Activated naive CD8-positive, alpha-beta T cell treated with anti-CD3 and anti-CD28 coated beads for 36 hours (primary cell): ENCODE measurements at places on chromosomes 7 and 10. TPM values are rescaled to one million over a fixed set of nuclear protein-coding genes. Genes with fewer than 3 reads are reported as not detected.

DNA sequence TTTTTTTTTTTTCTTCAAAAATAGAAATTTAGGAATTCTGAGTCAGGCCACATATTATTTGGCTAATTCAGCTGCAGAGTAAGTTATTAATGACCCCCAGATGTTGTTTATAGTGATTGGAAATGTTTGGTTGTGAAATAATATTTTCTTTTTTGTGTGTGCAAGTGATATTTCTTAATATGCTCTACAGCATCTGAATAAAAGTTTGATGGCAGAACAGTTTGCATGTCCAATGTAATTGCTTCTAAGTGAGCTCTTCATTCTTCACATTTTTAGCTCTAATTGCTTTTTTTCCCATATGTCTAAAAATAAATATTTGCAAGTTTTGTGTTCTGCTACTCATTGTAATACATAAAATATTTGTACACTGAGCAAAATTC lies 116.0 kb downstream of the ARID5B start:
- H3K27me3 ChIP-seq = no peaks in the 10 kb centered on the region
- no peak overlapping the region for H3K4me3 ChIP-seq
- H3K36me3 ChIP-seq = peaks cover 56% of the 10 kb centered on the region

GRCh38 chr7:44930921-44931320 lies 45.6 kb upstream of the PURB start:
- H3K27ac ChIP-seq = no peak overlapping the region
- no peaks in the 10 kb centered on the region for H3K27me3 ChIP-seq
- DNase-seq = no peak
- no peak overlapping the region for H3K4me3 ChIP-seq

Gene SPDYE11
- total RNA-seq = not detected

Gene OPN1SW
- not detected for total RNA-seq

Gene TMEM196
- not detected for total RNA-seq

- H3K27me3 ChIP-seq = no peaks in the 10 kb centered on the region
- H3K36me3 ChIP-seq = peaks cover 19% of the 10 kb centered on the region
- no peak for DNase-seq
- no peak overlapping the region for H3K4me3 ChIP-seq
- H3K4me1 ChIP-seq = peaks cover 3% of the 10 kb centered on the region
Measured at GRCh38 chr7:30433082-30433481, 45.5 kb downstream of the NOD1 start.

DNA sequence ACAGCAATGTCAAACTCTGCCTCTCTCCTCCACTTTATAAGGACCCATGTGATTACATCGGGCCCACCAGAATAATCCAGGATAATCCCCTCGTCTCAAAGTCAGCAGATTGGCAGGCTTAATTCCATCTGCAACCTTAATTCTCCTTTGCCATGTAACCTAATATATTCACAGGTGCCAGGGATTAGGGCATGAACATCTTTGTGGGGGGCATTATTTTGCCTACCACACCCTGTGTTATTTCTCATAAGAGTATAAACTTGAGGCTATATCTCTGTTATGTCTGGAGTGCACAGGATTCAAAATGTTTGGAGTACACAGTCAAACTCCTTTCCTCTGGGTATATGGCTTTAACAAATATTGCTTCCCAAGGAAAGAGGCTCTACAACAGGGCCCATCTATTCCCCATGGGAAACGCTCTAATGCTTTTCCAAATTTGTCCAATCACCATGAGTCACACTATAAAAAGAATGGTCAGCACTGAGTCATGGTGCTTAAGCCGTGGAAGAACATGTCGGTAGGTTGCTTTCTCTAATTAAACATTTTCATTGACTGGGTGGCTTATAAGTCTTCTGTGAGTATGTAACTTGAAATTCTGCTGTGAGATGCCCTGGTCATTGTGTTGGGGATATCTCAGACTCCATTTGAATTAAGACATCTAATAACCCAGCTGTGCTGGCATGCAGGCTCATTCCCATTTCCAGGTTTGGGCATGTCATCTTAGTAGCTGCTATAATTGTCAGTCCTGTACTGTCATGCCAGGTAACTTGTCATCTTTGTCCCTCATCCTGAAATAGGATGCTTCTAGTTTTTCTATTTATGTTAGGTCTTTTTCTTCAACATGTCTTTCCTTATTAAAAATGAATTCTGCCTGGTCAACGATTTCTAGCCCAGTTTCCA lies 11.5 kb upstream of the AKR1B10 start:
- peaks cover 17% of the 10 kb centered on the region for H3K27me3 ChIP-seq
- no peak overlapping the region for H3K27ac ChIP-seq
- H3K4me3 ChIP-seq = no peak overlapping the region
- DNase-seq = no peak
- peaks cover 11% of the 10 kb centered on the region for H3K4me1 ChIP-seq

GRCh38 chr10:72729528-72729927 lies 37.6 kb downstream of the MCU start:
- H3K27me3 ChIP-seq = no peaks in the 10 kb centered on the region
- H3K36me3 ChIP-seq = peaks cover 2% of the 10 kb centered on the region
- H3K4me3 ChIP-seq = no peak overlapping the region
- DNase-seq = peak; percentile 7

GRCh38 chr10:98956576-98957260 lies 278.9 kb downstream of the HPSE2 start:
- no peak overlapping the region for H3K4me3 ChIP-seq
- DNase-seq = no peak
- H3K36me3 ChIP-seq = no peaks in the 10 kb centered on the region
- no peak overlapping the region for H3K27ac ChIP-seq
- no peaks in the 10 kb centered on the region for H3K4me1 ChIP-seq

Gene NMT2
- 11.3 TPM for total RNA-seq

GRCh38 chr10:130743751-130744271 lies 567.7 kb downstream of the TCERG1L start:
- H3K36me3 ChIP-seq = no peaks in the 10 kb centered on the region
- H3K4me1 ChIP-seq = peaks cover 2% of the 10 kb centered on the region
- no peak for DNase-seq
- no peak overlapping the region for H3K27ac ChIP-seq
- no peaks in the 10 kb centered on the region for H3K27me3 ChIP-seq
- no peak overlapping the region for H3K4me3 ChIP-seq

GRCh38 chr10:117429643-117430265 lies 54.5 kb upstream of the PDZD8 start:
- no peak for DNase-seq
- H3K27ac ChIP-seq = no peak overlapping the region
- no peak overlapping the region for H3K4me3 ChIP-seq
- H3K4me1 ChIP-seq = no peaks in the 10 kb centered on the region
- peaks cover 7% of the 10 kb centered on the region for H3K27me3 ChIP-seq

Gene MKRN1
- 47.7 TPM for total RNA-seq

- H3K4me1 ChIP-seq = no peaks in the 10 kb centered on the region
- H3K27ac ChIP-seq = no peak overlapping the region
- no peak for DNase-seq
- H3K36me3 ChIP-seq = no peaks in the 10 kb centered on the region
- no peaks in the 10 kb centered on the region for H3K27me3 ChIP-seq
- no peak overlapping the region for H3K4me3 ChIP-seq
Measured at GRCh38 chr7:74502216-74502891, 48.6 kb downstream of the GTF2IRD1 start.

- DNase-seq = no peak
- H3K36me3 ChIP-seq = peaks cover 32% of the 10 kb centered on the region
- no peaks in the 10 kb centered on the region for H3K27me3 ChIP-seq
- H3K27ac ChIP-seq = peak overlapping the region; percentile 3
- H3K4me3 ChIP-seq = no peak overlapping the region
- H3K4me1 ChIP-seq = peaks cover under 1% of the 10 kb centered on the region
Measured at GRCh38 chr7:140714331-140715040, 18.0 kb downstream of the NDUFB2 start.

Gene SFTPA2
- not detected for total RNA-seq

DNA sequence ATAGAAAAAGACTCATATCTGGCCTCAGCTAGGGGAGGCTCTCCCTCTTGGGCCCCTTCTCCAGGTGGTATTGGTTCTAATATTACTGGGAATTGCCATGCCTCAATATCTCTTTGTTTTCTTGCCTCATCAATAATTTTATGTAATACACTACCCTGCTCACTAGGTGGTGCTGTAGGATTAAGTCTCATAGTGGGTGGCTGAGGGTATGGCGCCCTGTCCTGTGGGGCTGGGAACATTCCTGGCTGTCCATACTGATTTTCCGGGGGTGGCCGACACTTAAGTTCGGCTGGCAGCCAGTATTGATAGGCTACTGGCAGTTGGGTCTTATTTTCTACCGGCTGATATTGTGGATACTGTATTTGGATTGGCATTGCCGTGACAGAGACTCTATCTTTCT lies 9.0 kb upstream of the TAS2R3 start:
- peaks cover 74% of the 10 kb centered on the region for H3K36me3 ChIP-seq
- H3K4me3 ChIP-seq = no peak overlapping the region
- no peaks in the 10 kb centered on the region for H3K4me1 ChIP-seq

- no peaks in the 10 kb centered on the region for H3K27me3 ChIP-seq
- peaks cover 13% of the 10 kb centered on the region for H3K4me1 ChIP-seq
- peaks cover 28% of the 10 kb centered on the region for H3K36me3 ChIP-seq
- H3K27ac ChIP-seq = no peak overlapping the region
Measured at GRCh38 chr10:1128649-1129048, 72.5 kb downstream of the WDR37 start.

GRCh38 chr7:132118641-132119040 lies 457.6 kb downstream of the PLXNA4 start:
- H3K36me3 ChIP-seq = no peaks in the 10 kb centered on the region
- peaks cover 9% of the 10 kb centered on the region for H3K27me3 ChIP-seq
- no peak for DNase-seq
- H3K4me1 ChIP-seq = no peaks in the 10 kb centered on the region
- no peak overlapping the region for H3K4me3 ChIP-seq
- no peak overlapping the region for H3K27ac ChIP-seq

- H3K27me3 ChIP-seq = no peaks in the 10 kb centered on the region
- no peak overlapping the region for H3K27ac ChIP-seq
- H3K4me1 ChIP-seq = no peaks in the 10 kb centered on the region
- no peak for DNase-seq
- H3K4me3 ChIP-seq = no peak overlapping the region
Measured at GRCh38 chr7:13241416-13241815, 554.0 kb downstream of the ARL4A start.

Gene DIP2C
- 0.22 TPM for total RNA-seq

GRCh38 chr7:98802781-98803110 lies 67.1 kb downstream of the TMEM130 start:
- no peak overlapping the region for H3K27ac ChIP-seq
- peaks cover 27% of the 10 kb centered on the region for H3K27me3 ChIP-seq
- H3K4me1 ChIP-seq = no peaks in the 10 kb centered on the region
- H3K4me3 ChIP-seq = no peak overlapping the region
- no peaks in the 10 kb centered on the region for H3K36me3 ChIP-seq
